ENCODE measurements at places on chromosomes 7 and 10. TPM values are rescaled to one million over a fixed set of nuclear protein-coding genes. Genes with fewer than 3 reads are reported as not detected.

GPR26 gene
- not detected for total RNA-seq

VWC2 gene
- not detected for total RNA-seq

PRPS1L1 gene
- total RNA-seq = not detected

RHOBTB1 gene
- 29.6 TPM for total RNA-seq

SFTPA1 gene
- not detected for total RNA-seq

CCL24 gene
- total RNA-seq = not detected

STMP1 gene
- 23.2 TPM for total RNA-seq

TMEM248 gene
- total RNA-seq = 154 TPM

SFMBT2 gene
- total RNA-seq = 0.08 TPM

JAKMIP3 gene
- total RNA-seq = 0.11 TPM

PWWP2B gene
- 20.1 TPM for total RNA-seq

SPDYE6 gene
- total RNA-seq = not detected

AKR1B15 gene
- 1.8 TPM for total RNA-seq

XRCC2 gene
- 0.62 TPM for total RNA-seq

AKR1E2 gene
- total RNA-seq = not detected

MMD2 gene
- not detected for total RNA-seq

WEE2 gene
- total RNA-seq = not detected

PMS2 gene
- total RNA-seq = 19.6 TPM

VAX1 gene
- total RNA-seq = not detected

HMX2 gene
- not detected for total RNA-seq

MBL2 gene
- not detected for total RNA-seq

PNLIP gene
- not detected for total RNA-seq

CFAP58 gene
- 0.62 TPM for total RNA-seq

SMKR1 gene
- 3.9 TPM for total RNA-seq

TCERG1L gene
- not detected for total RNA-seq

ASB10 gene
- total RNA-seq = 0.99 TPM

CTAGE4 gene
- not detected for total RNA-seq

DPP6 gene
- not detected for total RNA-seq

ASZ1 gene
- total RNA-seq = not detected

TSPAN13 gene
- 14.8 TPM for total RNA-seq

RELN gene
- 0.05 TPM for total RNA-seq

CACNB2 gene
- not detected for total RNA-seq

CYP26C1 gene
- total RNA-seq = 0.10 TPM

Measured in myocyte (in vitro differentiated cells).